Fibroblast of the aortic adventitia (primary cell): ENCODE measurements at places on chromosomes 6 and 20. TPM values are rescaled to one million over a fixed set of nuclear protein-coding genes. Genes with fewer than 3 reads are reported as not detected.

- no peak for DNase-seq
Observed at GRCh38 chr20:44051661-44052000, 135.4 kb downstream of the JPH2 start.

The ZNF831 gene
- total RNA-seq = 0.98 TPM in 1 of 2 replicates, not detected in the other

The KIF6 gene
- total RNA-seq = 0.08 and 0.27 TPM in 2 replicates

The PSORS1C1 gene
- total RNA-seq = 1.2 and 7.0 TPM in 2 replicates

- DNase-seq = no peak
Observed at GRCh38 chr6:13396241-13396792, 68.0 kb upstream of the TBC1D7 start.

The C6orf15 gene
- not detected in 2 replicates for total RNA-seq
